ENCODE measurements at places on chromosomes 12 and 14.

- no peak for DNase-seq
Measured at GRCh38 chr12:52361553-52361952, 5.7 kb downstream of the KRT85 start.

- no peak for DNase-seq
Measured at GRCh38 chr12:1928439-1929121, 10.1 kb upstream of the CACNA2D4 start.

- DNase-seq = no peak
Measured at GRCh38 chr14:91256661-91257060, 12.2 kb upstream of the GPR68 start.

DNA sequence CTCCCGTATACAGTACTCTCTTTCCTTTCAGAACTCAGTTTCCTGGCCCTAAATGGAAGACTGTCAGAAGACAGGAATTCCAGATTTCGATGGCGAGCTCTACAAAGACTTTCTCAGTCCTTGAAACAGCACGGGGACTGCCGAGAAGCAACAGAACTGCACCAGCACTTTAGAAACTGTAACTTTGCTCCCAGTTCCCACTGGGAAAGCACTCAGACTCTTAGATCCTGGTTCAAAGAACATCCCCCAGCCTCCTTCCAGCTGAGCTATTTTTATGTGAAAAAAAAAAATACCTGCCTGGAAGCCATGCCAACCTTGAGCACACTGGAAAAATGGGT lies 1.8 kb downstream of the PXN start:
- DNase-seq = no peak

- no peak for DNase-seq
Measured at GRCh38 chr12:15547691-15548090, 225.4 kb downstream of the PTPRO start.
